Stimulated activated CD4-positive, alpha-beta T cell treated with anti-CD3 and anti-CD28 coated beads, Interleukin-1b, Interleukin-23, amount 100 ng/mL, for 4 hours (primary cell): ENCODE measurements at places on chromosomes 5 and 9.
A peak's percentile ranks its signal among the peaks of the same experiment; 100 is the strongest.

DNA sequence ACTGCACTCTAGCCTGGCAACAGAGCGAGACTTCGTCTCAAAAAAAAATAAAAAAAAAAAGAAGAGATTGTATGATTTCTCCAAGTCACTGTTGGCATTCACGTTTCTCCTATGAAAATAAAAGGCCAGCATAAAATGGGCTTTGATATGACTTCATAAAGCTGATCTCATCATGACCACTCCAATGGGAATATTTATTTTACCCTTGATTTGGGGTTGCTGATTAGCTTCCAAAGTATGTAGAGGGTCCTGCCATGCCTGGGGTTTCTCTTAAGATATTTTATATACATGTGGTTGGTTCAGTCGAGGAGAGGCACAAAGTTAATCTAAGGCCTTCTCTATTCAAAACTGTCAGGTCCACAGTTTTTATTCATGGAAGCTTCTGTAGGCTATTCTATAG is 247.0 kb upstream of the TNC start:
- no peak for DNase-seq

- DNase-seq: no peak
Measured at GRCh38 chr5:654071-654778, 38.9 kb downstream of the TPPP start.

GRCh38 chr5:34455098-34455497 is 201.0 kb upstream of the RAI14 start:
- DNase-seq: no peak

DNA sequence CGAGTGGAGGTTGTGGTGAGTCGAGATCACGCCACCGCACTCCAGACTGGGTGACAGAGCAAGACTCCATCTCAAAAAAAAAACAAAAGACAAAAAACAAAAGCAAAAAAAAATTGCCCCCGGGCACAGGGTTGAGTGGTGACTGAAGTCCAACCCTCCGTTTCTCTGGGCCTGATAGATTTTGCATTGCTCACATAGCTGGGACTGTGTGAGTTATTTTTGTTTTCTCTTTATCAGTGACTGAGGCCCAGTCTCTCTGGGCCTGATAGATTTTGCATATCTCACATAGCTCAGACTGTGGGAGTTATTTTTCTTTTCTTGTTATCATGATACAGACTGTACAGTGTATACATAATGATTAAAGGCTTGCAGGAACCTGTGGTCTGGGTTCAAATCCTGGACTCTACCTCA is 2.6 kb upstream of the SLC28A3 start:
- DNase-seq: no peak

GRCh38 chr9:81826517-81826906 is 101.7 kb upstream of the SPATA31D4 start:
- no peak for DNase-seq

- DNase-seq: no peak
Measured at GRCh38 chr5:136985785-136986475, 513.2 kb downstream of the SPOCK1 start.

DNA sequence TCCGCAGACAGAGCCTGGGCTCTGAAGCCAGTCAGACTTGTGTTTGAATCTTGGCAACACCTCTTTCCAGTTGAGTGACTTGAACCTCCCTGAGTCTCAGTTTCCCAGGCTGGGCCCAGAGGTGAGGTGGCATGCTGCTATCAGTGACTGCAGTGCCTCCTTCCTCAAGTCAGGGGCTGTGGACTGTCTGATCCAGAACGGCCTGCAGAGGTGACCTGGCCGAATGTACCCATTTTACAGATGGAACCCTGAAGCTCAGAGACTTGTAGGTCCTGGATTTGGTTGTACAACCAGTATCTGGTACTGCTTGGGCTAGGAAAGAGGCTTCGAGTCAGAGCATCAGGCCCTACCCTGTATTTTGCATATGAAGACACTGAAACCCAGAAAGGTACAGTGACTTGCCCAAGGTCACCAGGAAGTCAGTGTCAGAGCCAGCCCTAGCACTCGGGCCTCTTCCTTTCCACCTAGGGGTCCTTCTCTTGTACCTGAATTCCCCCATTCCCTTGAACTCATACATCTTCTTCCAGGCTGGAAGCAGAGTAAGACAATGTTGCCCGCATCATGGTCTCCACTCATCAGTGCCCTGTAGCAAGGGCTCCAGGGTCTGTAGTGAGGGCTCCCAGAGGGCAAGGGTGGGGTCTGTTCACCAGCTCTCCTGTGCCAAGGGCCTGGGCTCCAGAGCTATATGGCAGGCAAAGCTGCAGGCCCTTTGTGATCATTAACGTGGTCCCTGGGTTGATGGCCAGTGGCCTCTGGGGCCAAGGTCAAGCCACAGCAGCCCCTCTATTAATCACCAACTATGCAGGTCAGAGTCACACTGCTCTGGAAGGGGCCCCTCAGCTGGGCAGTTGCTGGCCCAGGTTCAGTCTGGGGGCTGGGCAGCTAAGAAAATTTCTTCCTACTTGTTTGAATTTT is 28.5 kb downstream of the GSN start:
- DNase-seq: no peak

- no peak for DNase-seq
Measured at GRCh38 chr9:2132484-2133082, 117.4 kb downstream of the SMARCA2 start.

DNA sequence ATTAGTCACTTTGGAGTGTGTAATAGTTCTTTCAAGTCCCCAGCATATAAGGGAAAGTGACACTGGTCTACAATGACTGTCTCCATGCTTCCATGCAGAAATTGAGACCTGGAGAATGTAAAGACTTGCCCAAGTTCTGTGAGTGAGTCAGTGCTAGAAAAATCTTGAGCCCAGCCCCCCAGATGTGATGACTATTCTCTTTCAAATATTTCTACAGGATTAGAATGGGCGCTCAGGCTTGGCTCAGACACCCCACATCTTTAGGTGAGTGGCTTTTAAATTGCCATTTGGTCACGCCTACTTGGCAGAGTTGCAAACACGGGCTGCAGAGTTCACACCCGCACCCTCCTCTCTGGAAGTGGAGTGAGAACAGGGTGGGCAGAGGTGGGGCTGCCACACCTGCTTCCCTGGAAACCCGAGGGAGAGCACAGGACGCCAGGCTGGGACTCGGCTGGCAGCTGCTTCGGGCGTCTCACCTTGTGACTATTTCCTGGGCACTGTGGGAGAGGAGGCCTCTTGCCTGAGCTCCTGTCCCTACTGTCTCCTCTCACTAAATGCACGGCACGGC is 37.6 kb downstream of the ROPN1L start:
- no peak for DNase-seq

- DNase-seq: no peak
Measured at GRCh38 chr9:33277484-33277883, 12.6 kb downstream of the CHMP5 start.

DNA sequence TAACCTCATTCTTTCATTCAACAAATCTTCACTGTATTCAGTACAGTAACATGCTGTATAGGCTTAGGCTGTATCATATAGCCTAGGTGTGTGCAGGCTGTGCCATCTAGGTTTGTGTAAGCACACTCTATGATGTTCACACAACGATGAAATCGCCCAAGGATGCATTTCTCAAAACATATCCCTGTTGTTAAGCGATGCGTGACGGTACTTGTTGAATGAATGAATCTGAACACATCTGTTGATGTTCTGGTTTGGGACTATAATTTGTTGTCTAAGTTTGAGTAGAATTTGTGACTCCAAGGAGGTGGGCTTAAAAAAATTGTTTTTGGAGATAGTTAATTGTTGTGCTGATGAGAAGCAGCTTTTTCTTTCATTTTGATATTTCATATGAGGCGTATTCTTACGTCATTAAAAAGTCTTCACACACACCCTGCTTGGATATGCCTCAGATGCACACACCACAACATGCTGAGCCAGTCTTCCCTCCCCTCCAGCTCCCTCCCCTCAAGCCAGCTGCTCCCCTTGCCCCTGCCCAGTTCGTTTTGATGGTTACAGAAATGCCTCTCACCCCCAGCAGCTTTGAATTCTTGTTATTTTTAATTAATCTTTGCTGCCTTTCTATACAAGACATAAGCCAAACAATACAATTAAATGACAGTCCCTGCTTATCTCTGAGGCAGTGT is 5.5 kb upstream of the PSAT1 start:
- no peak for DNase-seq

- DNase-seq: no peak
Measured at GRCh38 chr5:17343675-17344074, 126.2 kb downstream of the BASP1 start.

- DNase-seq: no peak
Measured at GRCh38 chr9:113299800-113300292, 3.3 kb downstream of the RNF183 start.

DNA sequence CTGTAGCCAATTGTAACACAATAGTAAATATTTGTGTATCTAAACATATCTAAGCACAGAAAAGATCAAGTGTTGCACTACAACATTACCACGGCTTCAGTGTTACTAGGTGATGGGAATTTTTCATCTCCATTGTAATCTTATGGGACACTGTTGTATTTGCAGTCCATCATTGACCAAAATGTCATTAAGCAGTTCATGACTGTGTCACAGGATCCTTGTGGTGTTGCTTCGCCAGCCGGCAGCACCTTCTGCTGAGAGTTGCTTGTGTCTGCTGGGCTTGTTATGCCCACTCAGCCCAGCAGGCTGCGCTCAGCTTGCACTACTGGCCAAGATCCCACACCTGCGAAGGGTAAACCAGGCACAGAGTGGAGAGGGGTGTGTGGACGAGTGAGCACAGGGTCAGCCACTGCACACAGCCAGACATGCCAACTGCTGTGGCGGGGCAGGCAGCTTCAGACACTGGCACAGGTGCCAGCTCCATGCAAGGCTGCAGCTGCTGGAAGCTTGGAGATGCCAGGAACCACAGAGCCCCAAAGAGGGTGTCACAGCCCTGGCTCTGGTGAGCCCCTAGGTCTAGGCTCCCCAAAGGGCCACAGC is 273.7 kb downstream of the CETN3 start:
- DNase-seq: no peak

- no peak for DNase-seq
Measured at GRCh38 chr9:76459694-76460635, 983 bp downstream of the GCNT1 start.

GRCh38 chr5:11072568-11072967 is 311.5 kb upstream of the DAP start:
- DNase-seq: no peak

DNA sequence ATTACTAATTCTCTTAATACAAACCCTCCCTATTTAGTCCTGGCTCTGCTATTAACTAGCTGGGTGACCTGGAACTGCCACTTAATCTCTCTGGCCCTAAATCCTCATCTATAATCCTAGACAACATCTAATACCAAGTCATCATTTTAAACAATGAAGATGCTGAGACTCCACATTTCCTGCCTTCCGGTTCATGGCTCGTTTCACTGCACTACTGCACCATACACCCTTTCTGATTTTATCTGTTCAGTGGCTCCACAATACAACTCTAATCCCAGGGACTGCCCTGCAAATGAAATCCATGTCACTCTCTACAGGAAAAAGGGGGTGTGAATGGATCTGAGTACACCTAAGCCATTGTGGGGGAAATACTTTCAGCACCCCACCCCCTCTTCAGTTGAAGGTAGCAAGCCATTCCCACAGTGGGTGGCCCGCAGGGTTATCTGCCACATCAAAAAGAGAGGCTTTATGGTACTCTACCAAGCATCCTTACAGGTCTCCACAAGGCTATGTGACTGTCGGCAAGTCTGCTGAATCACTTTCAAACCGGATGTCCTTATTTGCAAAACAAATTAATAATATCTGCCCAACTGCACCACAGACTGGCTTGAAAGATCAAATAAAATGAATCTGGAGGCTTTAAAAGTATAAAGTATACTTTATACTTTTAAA is 89.5 kb downstream of the EPB41L4A start:
- DNase-seq: no peak

GRCh38 chr5:123585871-123586270 is 73.9 kb downstream of the CSNK1G3 start:
- DNase-seq: no peak

GRCh38 chr5:119083679-119084078 is 12.8 kb downstream of the DMXL1 start:
- no peak for DNase-seq

GRCh38 chr5:133995341-133995740 is 9.4 kb downstream of the VDAC1 start:
- no peak for DNase-seq

DNA sequence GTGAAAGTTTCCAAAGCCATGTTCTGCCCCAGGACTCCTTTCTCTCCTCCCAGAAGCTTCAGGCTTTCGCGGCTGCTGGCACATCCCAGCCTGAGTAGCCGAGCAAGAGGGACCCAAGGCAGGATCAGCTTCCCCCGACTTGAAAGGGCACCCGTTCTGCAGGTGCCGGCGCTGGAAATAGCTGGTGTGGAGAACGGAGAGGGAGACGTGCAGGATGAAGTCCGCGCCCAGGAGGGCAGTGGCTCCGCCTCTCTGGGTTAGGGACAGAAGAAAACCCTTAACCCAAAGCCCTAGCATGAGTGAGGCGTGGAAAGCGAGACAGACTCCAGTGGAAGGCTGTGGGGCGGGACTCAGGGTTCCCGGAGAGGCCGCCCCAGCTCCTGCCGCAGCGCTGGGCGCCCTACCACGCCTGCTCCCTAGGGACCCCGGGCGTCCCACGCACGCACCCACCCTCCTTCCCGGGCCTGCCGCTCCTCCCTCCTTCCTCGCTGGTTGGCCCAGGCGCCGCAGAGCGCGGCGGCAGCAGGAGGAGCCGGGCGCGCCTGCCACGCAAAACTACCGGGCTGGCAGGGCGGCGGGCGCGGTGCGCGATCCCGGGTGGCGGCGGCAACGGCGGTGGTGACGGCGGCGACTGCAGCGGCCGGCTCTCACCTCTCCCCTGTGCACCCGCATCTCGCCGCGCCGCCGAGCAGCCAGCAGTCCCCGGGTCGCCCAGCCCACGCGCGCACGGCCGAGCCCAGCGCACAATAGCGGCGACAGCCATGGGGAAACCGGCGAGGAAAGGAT is at the start of gene SLC1A1:
TSS of gene SLC1A1 (plus strand) at position 550 of the 786 bp plus-strand sequence. CDS start at position 762, 212 bp downstream.
- peak; percentile 2 for DNase-seq

DNA sequence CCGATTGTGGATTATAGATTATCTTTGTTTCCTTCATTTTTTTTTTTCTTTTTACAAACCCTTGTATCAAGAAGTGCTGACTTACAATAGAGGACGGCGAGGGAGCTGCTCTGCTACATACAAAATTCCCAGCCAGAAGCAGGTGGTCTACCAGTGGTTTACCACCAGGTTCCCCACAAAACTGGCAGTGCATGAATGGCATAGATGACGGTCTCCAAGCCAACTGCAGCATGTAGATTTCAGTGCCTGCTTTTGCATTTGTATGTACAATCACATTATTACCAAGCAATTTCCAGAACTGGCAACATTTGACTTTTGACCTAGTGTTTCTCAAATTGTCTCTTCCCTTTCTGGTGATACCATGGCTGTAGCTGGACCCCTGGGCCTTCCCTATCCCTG is 84.0 kb downstream of the ACER2 start:
- DNase-seq: no peak

DNA sequence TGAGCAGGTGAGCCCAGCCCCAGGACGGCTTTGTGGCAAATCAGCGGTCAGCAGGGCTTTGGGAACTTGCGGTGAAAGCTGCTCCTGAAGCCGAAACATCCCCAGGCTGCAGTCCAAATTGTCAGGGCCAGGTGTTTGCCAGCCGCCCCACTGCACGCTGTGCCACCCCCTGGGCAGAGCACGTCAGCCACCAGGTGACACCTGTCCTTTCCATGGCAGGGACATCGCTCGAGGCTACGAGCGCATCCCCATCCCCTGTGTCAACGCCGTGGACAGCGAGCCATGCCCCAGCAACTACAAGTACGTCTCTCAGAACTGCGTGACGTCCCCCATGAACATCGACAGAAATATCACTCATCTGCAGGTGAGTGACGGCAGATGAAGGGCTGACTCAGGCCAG is 64.4 kb upstream of the CACNA1B start:
- DNase-seq: no peak
